ENCODE measurements at places on chromosomes 3 and 15. TPM values are rescaled to one million over a fixed set of nuclear protein-coding genes. Genes with fewer than 3 reads are reported as not detected.

DNA sequence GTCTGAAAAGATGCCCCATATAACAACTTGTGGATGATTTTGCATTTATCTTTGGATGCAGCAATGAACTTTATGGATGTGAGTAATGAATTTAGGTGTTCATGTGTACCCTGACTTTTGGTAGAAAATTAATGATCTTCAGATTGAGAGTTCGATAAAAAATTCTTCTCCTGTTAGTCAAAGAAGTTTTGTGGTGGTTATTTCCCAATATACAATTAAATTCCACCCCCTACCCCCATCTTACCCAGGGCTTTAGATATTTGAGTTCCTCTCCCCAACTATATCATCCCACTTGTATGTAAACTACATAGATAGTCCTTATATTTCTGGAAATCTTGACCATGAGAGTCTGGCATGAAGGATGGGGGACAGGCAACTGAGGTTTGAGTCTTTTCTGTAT lies 126.1 kb upstream of the ALDH1A3 start:
- no peak for DNase-seq

DNA sequence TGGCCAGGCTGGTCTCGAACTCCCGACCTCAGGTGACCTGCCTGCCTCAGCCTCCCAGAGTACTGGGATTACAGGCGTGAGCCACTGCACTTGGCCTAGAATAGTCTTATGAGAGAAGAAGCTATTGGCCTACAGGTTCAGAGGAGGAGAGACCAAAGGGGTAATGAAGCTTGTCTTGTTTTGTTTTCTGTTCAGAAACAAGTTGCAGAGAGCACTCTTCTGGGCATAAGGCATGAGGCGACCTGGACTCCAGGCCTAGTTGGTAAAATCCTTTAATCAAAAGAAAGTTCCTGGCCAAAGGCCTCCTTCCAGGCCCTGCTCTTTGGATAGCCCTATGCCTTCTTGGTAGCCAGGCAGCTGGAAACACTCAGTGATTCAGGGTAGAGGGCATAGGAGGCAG lies 87.3 kb upstream of the SKOR1 start:
- no peak for DNase-seq

- peak; percentile 36 for DNase-seq
Measured at GRCh38 chr15:83396101-83396500, 51.0 kb upstream of the SH3GL3 start.

GRCh38 chr3:101036213-101036618 lies 43.0 kb upstream of the ABI3BP start:
- DNase-seq, result peak; percentile 95

DNA sequence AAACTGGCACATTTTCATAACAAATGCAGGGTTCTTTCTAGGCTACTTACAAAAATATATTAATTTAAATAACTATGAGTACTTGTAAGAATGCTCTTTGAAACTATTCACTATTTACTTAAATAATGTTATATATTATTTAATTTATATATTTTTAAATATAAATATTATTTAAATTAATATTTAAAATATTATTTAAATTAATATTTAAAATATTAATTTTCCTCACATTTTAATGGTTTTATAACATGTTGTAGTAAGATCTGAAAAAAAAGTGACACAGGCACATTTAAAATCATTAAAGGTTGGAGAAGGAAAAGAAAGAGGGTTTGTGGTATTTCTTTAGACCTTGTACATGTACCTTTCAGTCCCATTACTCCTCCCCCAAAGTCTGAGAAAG lies 34.6 kb downstream of the CCDC14 start:
- DNase-seq, result no peak

- peak; percentile 37 for DNase-seq
Measured at GRCh38 chr3:149706905-149707304, 45.4 kb downstream of the COMMD2 start.

DNA sequence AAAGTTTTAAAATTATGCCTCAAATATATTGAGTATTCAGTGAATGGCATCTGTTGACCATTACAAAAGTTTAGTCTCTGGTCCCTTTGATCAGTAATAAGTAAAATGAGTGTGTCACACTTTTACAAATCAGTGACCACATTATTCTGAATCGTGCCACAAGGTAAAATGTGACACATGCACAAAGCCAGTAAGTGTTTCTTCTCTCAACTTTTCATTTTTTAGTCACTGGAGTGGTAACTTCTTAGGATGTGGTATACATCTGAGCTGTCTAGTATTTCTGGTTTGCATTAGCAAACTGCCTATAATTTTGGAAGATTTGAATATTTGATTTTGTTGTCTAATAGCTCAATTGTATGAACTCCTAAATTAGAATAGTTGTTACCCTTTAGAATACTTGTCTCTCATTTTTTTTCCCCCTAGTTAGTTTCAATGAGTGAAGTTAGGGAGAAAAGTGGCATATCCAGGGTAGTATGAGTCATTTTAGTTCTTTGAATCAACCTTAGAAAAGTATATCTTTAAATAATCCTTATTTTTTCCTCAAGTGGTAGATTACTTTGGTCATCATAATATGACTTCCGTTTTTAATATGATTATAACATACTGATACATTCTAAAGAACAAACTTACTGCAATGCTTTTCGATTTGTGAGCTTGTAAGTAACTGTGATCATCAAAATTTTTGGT lies 18.1 kb downstream of the DNAJC13 start:
- no peak for DNase-seq

- DNase-seq, result no peak
Measured at GRCh38 chr15:32893421-32893820, 175.6 kb downstream of the GREM1 start.

GRCh38 chr3:170162630-170163029 lies 18.9 kb downstream of the PHC3 start:
- no peak for DNase-seq

- no peak for DNase-seq
Measured at GRCh38 chr15:39869254-39869653, 50.8 kb downstream of the GPR176 start.

GRCh38 chr3:197205675-197206074 lies 92.7 kb downstream of the DLG1 start:
- DNase-seq, result no peak

SLC28A1 gene
- total RNA-seq, result not detected

FBXW12 gene
- total RNA-seq, result not detected

DNA sequence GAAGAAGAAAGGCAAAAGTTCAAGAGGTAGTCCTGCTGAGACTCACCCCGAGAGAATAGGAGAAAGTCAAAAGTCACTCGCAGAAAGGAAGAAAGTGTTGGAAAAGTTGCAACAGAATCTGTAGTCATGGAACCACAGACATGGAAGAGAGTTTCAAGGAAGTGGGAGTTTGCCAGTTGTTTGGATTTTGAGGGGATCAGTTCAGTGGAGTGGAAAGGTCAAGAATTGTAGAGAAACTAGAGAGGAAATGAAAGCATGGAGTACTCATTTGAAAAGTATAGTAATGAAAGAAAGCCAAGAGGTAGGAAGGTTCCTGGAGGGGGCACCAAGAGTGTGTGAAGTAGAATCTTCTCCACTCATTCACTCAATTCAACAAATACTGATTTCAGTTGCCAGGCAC lies 34.7 kb downstream of the SPTSSB start:
- DNase-seq, result no peak

IQCF2 gene
- total RNA-seq, result not detected

DNA sequence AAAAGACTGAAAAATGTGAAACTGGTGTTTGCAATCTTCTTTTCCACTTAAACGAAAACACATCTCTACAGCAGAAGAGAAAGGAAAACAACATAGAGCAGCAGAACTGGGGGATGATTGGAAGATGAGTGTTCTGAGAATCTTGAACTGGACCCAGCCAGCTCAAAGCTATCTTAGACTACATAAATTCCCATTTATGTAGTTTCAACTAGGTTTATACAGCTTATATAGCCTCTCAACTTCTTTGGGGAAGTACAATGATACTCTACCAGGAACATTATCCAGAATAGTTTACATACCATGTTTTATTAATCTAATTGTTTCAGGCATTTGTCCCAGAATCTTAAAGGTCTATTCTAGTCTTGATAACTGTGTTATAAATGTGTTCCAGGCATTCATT lies 658.2 kb upstream of the LMCD1 start:
- DNase-seq, result no peak

DNA sequence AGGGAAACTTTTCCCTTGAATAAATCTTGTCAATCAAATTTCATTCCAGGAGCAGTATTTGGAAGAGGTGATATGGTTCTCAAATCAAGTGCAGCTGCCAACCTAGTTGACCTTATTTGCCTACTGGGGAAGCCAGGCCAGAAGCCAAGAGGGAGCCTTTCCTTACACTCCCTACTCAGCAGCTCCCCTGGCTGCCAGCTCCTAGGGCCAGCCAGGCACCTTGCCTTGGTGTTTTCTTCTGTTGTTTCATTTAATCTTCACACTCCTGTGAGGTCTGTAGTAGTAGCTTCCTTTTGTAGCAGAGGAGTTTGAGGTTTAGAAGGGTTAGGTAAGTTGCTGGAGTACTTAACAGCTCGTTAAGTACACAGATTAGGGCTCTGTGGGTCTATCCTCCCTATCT lies 22.6 kb downstream of the MKRN2OS start:
- no peak for DNase-seq

GLDN gene
- 0.78 TPM for total RNA-seq

TM4SF4 gene
- total RNA-seq, result not detected

DNA sequence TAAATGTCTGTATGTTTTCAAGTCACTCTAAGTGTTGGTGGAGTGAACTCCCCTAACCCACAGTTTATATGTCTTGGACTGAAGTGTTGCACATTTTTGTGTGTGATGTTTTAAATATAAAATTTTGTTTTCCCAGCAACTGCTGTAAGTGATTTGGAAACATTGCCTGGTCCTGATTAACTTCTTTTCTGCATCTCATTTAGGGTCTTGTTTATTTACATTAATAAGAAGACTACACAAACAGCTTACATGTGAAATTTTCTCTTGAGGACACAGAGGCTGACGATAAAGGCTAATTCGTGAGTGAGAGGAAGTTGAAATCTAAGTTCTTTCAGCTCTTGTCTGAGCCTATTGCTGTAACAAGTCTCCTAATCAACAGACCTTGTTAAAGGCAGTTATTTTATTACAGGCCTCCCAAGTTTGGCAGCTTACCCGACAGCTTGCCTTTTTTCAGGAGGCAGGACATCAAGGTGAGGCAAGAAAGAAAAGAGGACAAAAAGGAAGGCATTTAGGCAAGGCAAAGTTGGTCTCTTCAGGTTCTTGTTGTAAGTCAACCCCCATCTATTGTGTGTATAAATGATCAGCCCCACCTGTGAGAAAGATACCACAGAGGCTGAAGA lies 177.7 kb upstream of the NR2E3 start:
- DNase-seq, result no peak

GRCh38 chr3:70000563-70001081 lies 1.1 kb downstream of the SAMMSON start:
- DNase-seq, result peak; percentile 46

ANKRD63 gene
- total RNA-seq, result not detected

GPR15 gene
- total RNA-seq, result 0.20 TPM

- DNase-seq, result no peak
Measured at GRCh38 chr3:157249606-157250005, 89.7 kb upstream of the CCNL1 start.

GCSAM gene
- not detected for total RNA-seq

GRCh38 chr15:85766001-85766831 lies 28.5 kb downstream of the KLHL25 start:
- no peak for DNase-seq

Data from RPMI7951 (cell line).